ENCODE measurements at places on chromosomes 11 and 22.
A peak's percentile ranks its signal among the peaks of the same experiment; 100 is the strongest.

- no peak for DNase-seq
Measured at GRCh38 chr11:27081056-27081455, 40.4 kb downstream of the BBOX1 start.

DNA sequence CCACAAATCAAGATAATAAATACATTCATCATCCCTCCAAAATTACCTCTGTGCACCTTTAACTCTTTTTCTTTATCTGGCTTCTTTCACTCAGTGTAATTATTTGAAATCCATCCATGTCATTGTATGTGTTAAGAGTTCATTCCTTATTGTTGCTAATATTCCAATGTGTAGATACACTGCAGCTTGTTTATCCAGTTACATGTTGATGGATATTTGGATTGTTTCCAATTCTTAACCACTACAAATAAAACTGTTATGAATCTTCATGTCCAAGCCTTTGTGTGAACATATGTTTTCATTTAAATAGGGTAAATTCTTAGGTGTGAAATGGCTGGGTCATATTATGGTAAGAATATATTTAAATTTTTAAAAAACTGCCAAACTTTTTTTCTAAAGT is 323.3 kb upstream of the NCAM1 start:
- DNase-seq = no peak

GRCh38 chr11:9506489-9507276 is 45.9 kb downstream of the ZNF143 start:
- peak; percentile 52 for DNase-seq

GRCh38 chr11:47502767-47503166 is 50.2 kb downstream of the CELF1 start:
- DNase-seq = no peak

DNA sequence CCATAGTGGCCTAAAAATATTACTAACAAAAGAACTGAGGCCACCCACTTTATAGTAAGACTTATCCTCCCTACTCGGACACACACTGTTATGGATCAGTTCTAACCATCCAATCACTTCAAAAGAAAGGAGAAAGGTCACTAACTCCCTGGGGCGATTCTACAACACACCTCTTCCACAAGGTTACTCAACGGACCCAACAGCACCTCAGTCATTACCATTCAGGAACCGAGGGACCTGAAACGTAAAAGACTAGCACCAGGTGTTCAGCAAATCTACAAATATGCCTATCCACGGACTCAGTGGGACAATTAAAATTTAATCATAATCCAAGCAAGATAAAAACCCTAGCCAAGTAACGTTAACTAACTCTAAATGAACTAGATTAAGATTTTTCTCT is 1.6 kb downstream of the HNRNPUL2 start:
- DNase-seq = no peak

DNA sequence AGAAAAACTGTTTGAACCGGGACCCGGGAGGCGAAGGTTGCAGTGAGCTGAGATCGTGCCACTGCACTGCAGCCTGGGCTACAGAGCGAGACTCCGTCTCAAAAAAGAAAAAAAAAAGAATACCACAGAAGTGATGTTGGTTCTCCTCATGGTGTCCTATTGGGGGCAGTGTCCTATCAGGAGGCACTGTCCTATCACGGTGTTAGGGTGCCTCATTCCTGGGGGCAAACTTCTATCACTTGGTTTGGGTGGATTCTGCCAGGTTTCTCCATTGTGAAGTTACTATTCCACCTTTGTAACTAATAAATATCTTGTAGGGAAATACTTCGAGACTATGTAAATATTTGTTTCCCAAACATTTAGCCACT is 19.6 kb downstream of the PRR14L start:
- DNase-seq = no peak

DNA sequence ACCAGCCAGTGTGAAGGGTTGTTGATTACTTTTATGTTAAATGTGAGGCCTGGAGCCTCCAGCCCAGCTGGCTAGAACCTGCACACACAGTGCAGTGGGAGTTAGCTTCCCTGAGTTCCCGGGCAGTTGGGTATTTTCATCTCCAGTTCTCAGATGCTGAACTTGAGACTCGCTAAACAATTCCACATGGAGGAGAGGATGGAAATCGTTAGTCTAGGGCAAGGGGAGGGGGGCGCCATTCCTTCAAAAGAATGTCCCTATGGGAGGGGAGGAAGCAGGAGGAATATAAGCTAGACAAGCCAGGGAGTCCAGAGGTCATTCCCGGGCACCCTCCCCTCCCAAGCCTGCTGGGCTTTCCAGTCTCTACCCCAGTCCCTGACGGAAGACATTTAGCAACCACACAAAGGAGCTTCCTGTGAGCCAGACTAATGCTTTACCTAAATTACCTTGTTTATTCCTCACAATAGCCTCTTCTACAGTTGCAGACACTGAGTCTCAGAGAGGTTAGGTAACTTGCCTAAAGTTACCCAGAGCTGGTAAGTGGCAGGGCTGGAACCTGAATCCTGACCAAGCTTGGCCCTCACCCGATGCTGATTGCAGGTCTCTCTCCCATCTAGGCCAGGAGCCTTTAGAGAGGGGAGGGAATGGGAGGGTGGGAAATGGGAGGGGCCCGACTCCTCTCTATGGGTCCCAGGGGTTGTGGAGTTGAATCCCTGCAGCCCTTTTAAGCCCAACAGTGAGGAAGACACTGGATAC is 1.9 kb upstream of the TSKU start:
- DNase-seq = no peak

DNA sequence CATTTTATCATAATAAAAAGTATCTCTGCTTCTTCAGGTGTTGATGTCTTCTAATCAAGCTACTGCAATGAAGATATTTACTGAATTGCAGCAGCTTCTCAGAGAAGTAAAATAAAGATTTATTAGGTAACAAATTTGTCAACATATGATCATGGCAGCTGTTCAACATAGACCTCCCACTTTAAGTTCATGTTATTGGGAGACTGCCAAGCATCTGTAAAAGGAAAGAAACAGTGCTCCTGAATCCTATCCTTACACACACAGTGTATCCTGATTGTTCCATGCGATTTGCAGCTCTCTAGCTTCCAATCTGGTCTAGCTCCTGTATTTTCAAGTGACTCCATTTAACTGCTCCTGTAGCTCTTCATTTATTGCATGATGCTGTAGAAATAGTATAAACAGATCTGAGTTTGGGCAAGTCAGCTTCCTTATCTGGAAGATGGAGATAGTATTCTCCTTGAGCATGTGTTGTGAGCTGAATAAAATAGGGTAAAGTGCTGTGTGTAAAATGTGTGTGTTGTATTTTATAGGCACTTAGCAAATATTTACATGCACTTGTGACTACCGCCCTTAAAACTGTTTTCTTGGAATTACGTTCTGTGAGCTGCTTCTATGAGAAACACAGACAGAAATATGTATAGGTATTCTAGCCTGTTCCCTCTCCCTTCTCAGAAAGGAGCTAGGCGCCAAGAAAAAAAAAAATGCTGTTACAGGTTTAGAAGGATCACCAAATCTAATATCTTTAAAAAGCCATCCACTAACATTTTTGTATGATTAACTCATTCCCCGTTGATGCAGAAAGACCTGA is 290.6 kb downstream of the JRKL start:
- no peak for DNase-seq

DNA sequence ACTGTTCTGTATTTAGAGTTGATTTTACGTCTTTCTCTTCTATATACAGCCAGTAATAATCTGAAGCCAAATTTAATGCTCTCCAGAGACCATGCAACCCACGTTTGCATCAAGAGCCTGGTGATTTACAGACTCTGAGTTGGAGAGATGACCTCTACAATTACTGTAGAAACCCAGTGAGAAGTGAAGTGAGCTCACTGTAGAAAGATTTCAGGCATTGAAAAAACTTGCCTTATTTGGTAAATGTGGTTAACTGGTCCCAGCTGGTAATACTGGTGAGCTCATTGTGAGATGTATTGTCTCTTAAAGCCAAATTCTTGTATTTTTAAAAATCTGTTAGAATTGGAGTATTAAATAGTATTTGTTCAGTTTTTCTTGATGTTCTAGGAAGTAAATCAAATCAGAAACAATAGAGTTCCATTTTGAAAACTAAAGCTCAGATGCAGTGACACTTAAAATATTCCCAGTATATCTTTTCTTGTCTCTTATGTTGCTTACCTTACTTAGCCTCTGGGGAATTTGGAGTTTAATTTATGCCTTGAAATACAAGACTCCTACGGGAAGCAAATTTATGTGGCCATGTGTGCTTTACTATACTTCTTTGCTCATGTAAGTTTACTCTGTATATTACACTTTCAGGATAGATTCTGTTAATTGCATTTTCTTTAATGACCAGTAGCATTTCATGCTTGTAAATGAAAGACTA is 189.9 kb downstream of the ARHGAP42 start:
- DNase-seq = no peak

- no peak for DNase-seq
Measured at GRCh38 chr22:19704355-19705015, 9.8 kb upstream of the SEPTIN5 start.

DNA sequence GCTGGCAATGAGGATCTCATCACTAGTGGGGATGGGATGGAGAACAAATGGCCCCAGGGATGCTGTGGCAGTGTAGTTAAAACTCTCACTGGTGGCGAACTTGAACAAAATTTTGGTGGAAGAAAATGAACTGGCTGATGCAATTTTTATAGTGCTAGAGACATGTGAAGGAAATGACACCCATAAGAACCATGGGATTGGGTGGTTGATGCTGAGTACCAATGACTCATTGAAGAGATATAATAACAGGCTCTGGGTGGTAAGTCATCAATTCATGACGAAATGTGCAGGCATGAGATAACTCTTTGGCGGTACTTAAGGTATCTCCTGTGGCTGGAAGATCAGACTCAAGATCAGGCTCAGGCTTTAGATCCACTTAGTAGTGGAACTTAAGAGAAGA is 172.9 kb upstream of the DDI1 start:
- DNase-seq = no peak

- no peak for DNase-seq
Measured at GRCh38 chr22:24109649-24110048, 71.6 kb upstream of the SUSD2 start.

Measured in activated effector memory CD4-positive, alpha-beta T cell treated with Interleukin-2 at 50 U/mL for 16 hours (primary cell).